ENCODE measurements at places on chromosomes 1 and 21. TPM values are rescaled to one million over a fixed set of nuclear protein-coding genes. Genes with fewer than 3 reads are reported as not detected.
A peak's percentile ranks its signal among the peaks of the same experiment; 100 is the strongest.

DNA sequence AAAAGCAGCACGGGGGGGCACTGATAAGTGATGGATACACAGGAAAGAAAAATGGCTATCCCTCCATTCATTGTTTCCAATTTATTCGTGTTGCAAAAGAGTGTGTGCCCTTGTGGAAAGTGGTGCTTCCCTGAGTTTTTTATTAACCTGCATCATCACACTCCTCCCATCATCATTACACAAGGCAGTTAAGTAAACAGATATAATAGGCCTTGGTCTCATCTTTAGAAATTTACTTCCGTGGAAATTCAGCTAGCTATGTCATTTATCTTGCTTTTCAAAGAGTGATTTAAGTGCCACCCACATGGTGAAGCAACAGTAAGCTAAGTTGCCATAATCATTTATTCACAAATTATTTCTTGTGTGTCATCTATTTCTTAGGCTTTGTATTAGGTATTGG is 473.3 kb downstream of the NEGR1 start:
- no peak for ATAC-seq

DNA sequence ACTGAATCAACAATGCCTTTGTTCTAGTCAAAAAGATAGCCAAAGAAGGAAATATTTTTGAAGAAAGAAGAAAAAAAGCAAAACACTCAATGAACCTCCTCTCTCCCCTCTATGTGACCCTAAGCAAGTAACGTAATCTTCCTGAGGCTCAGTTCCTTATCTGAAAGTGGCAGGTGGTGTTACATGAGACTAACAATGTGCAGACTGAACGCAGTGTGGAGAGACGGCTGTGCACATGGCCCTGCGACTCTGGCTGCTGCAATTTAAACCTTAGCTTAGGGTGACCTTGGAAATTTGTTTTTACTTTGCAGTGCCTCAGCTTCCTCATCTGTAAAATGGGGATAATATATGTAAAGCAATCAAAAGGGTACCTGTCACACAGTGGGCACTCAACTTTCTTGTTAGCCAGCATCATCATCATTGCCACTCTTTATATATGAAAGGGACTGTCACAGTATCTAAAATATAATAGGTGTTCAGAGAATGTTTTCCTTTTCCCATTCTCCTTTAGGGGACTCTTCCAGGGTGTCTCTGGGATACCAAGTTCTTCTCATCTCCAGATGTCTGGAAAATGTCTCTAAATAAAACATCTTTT is 100.1 kb upstream of the JUN start:
- ATAC-seq = no peak

- ATAC-seq = no peak
These were observed 325 bp downstream of the OR14A2 start for GRCh38 chr1:247747616-247748015.

DNA sequence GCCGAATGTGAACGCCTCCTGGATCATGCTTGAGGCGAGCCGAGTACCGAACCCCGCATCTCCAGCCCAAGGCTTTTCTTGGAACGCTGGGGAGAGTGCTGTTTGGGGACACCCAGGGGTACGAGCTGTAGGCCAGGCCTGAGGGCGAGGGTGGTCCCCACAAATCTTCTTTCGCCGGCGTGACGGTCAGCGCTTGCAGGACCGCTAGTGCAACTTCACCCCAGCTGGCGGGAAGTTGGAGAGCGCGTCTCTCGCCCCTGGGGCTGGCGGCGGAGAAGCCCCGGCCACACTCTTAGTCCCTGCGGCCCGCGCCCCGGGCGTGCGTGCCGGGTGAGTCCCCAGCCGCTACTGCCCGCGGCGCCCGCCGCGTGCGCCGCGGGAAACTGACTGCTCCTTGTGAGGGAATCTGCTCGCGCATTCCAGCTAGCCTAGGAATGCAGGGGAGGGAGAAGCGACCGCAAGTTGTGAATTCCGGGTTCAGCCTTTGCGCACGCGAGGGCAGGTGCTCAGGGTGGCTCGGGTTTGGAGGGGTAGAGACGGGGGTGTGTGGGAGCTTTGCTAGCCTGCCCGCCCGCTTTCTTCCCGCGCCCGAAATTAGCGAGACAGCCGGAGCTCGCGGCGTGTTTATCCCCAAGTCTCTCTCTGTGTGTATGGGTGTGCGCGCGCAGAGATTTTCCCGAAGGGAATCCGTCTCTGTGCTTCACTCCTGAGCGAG is 884 bp downstream of the LHX4 start:
- no peak for ATAC-seq

- ATAC-seq = no peak
These were observed 6.4 kb upstream of the NBPF11 start for GRCh38 chr1:148158341-148159003.

GRCh38 chr21:46431448-46431847 is 27.2 kb upstream of the DIP2A start:
- no peak for ATAC-seq

DNA sequence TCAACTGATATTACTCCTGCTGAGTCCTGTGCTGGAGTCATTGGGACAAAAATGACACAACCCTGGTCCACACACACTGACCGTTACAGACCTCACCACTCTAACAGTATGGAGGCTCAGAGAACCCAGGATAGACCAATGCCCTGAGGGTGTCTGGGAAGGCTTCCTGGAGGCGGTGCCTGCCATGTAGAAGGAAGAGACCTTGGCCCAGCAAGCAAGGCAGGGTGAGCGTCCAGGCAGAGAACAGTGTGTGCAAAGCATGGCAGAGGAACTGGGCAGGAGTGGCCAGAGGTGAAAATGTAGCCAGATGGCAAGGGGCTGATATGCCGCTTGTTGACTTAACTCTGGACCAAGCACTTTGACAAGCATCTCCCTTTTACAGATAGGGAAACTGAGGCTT is 85.5 kb downstream of the VWA5B1 start:
- no peak for ATAC-seq

- no peak for ATAC-seq
These were observed 108.8 kb downstream of the PLXNA2 start for GRCh38 chr1:208135354-208135753.

- ATAC-seq = no peak
These were observed 241.9 kb downstream of the PTPRU start for GRCh38 chr1:29478151-29478791.

DNA sequence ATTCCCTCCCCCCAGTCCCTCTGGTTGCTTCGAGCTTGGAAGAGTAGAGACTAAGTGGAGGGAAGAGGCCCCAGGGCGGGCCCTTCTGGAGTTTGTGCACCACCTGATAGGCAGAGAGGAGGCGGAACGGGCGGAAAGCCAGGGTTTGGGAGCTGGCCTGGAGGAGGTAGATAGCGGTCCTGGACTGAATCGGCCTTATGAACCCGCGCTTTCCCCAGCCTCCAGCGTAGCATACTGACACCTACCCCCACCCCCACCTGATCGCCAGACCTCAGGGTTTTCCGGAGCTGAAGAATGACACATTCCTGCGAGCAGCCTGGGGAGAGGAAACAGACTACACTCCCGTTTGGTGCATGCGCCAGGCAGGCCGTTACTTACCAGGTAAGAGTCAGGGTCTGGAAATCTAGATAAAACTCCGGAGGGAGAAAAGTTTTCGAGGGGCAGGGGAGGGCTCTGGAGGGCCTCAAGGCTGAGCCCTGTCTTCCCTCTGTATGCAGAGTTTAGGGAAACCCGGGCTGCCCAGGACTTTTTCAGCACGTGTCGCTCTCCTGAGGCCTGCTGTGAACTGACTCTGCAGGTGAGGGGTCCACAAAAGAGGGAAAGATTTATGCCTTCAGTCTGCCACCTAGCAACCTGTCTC is 705 bp downstream of the UROD start:
- peak; percentile 42 for ATAC-seq

- no peak for ATAC-seq
These were observed 13.1 kb upstream of the KYAT3 start for GRCh38 chr1:89005286-89006151.

- ATAC-seq = no peak
These were observed 11.8 kb upstream of the PGD start for GRCh38 chr1:10386761-10387676.

DNA sequence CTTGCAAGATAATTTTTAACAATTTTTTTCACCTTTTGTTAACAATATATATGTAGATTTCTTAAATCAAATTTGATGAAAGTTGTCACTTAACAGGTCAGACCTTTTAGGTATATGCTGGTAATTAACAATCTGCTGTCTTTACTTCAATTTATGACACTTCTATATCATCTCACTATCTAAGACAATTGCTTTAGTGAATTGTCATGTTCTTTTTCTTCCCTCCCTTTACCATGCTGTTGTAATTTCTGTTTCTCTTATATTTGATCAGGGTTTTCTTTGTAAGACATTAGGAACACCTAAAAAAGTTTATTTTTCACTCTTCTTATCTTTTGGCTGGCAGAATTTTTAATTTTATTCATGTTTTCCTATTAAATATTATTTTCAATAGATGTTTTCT is 2.0 kb downstream of the IFI16 start:
- no peak for ATAC-seq

- ATAC-seq = no peak
These were observed 16.2 kb downstream of the RHOU start for GRCh38 chr1:228751360-228752098.

DNA sequence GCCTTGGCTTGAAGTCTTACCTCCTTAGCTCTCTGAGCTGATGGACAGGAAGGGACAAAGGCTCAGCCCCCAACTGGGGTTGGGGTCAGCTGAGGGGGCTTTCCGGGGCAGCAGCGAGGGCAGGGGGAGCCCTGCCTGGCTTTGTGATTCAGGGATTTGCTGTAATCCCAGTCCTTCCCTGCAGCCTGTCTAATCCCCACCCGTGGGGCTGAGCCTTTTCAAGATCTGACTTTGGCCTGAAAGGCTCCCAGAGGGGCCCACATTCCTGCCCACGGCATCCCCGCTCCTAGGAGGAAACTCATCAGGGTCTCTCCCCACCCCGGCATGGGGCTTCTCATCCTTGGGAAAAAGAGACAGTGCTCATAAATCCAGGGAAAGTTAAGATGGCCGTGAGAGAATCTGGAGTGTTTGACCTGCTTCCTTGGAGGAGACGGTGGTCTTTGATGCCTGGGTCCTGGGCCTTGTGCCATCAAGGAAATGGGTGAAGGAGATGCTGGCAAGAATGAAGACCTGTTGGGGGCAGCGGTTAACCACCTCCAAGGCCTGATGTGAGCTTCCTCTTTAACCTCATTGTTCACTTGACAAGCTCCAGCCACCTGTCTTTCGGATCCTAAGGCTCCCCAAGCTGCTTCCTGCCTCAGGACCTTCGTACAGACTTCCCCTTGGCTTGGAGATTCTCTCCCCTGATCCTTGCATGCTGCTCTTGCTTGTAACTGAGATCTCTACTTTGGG is 83.1 kb upstream of the WNT4 start:
- ATAC-seq = no peak

GRCh38 chr1:243646841-243647240 is 203.2 kb downstream of the AKT3 start:
- ATAC-seq = no peak

- no peak for ATAC-seq
These were observed 16.0 kb upstream of the OVAAL start for GRCh38 chr1:180542838-180543145.

DNA sequence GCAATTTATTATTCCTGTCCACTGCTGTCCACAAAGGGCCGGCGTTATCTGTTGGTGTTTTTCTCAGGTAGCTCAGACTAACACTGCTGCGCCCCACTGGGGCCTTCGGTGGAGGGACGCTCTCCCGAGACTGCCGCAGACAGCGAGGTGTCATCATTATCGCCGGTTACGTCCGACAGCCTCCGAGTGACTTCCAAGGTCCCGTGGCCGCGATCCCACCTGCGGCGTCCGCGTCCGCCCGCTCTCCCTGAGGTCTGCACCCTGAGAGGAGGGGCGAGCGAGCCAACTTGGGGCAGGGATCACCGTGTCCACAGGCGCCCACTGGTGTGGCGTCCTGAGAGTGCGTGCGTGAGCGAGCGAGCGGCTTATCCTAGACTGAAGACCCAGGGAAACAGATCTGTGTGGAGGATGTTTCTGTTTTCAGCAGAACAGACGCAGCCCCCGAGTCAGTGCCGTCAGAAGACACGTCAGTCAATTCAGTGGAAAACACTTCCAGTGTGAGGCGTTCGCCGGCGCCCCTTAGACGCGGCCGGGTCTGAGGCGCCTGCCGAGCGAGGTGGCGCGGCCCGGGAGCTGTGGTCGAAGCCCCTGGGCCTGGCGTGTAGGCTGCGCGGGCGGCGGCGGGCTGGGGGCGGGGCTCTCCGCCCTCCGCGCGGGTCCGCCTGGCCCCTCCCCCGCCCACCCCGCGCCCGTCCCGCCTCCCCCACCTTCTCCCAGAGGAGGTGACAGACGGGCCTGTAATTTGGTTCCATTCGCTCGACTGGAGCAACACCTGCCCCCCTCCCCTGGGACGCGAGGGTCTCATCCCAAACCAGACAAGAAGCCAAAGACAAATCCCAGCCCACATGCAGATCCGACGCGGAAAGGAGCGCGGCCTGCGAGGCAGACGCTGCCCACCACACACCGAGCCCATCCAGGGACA is 12.6 kb downstream of the NHLH2 start:
- peak; percentile 60 for ATAC-seq

DNA sequence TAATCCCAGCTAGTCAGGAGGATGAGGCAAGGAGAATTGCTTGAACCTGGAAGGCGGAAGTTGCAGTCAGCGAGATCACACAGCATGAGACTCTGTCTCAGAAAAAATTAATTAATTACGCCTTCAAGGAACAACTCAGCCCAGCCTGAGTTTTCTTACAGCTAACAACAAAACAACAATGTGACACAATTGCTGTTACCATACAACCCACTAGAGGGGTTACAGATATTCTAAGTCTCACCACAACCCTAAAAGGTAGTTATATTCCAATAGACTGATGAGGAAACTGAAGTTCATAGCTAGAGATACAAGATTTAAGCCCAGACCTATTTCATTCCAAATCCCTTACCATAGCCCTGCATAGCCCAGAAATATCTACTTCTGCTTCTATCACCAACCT is 2.9 kb upstream of the LRRC8C start:
- ATAC-seq = no peak

GRCh38 chr1:97254731-97255463 is 533.3 kb downstream of the PTBP2 start:
- ATAC-seq = peak; percentile 34

DNA sequence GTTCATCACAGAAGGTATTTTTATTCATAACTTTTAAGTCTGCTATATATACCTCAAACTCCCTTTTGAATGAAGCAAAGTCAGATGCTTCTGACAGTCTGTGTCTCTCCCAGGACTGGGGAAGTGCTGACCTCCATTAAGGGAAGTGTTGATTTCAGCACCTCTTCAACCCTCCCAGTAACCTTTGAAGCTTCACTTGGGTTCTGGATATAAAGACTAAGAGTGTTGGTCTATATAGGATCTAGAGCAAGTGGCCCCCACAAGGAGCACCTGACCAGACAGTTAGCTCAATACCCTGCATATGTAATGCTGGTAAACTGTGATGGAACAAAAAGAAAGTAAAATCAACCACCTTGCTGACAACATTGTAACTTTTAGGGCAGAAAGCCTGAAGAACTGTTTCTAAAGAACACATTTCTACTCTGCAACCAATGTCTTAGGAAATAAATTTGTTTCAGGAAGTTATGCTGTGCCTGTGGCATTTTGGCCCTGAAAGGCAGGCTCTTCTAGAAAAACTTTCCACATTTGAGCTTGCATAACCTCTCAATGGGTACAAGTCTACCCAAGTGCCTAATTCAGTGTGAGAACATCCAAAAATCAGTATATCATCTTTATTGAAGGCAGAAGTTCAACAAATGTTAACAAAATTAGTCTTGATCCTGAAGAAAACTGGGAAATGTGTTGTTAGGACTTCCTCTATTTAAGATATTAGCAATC is 865 bp upstream of the PTPN22 start:
- peak; percentile 48 for ATAC-seq

The SLC16A4 gene
- total RNA-seq = 16.6 TPM

The SUSD4 gene
- 5.3 TPM for total RNA-seq

The CD247 gene
- 0.45 TPM for total RNA-seq

The C1orf141 gene
- not detected for total RNA-seq

The OPTC gene
- total RNA-seq = not detected

The CELA3B gene
- total RNA-seq = not detected

The FCRL5 gene
- 0.13 TPM for total RNA-seq

The ETV3 gene
- total RNA-seq = 20.9 TPM

The FAM43B gene
- 0.62 TPM for total RNA-seq

The PPP1R12B gene
- 1,055 TPM for total RNA-seq

The IFNLR1 gene
- 2.8 TPM for total RNA-seq

All from gastroesophageal sphincter (tissue), 4 donors.